Regular cardiac myocyte (primary cell): ENCODE measurements at places on chromosomes 5 and 9. TPM values are rescaled to one million over a fixed set of nuclear protein-coding genes. Genes with fewer than 3 reads are reported as not detected.

Gene FOXD4L6
- not detected in 2 replicates for total RNA-seq

Gene PCDHB11
- 0.19 and 0.85 TPM in 2 replicates for total RNA-seq

Gene GPRIN1
- total RNA-seq = 1.7 and 6.1 TPM in 2 replicates

Gene GHR
- total RNA-seq = 1.9 and 2.8 TPM in 2 replicates

Gene ADAMTSL1
- 38.6 and 63.1 TPM in 2 replicates for total RNA-seq

Gene TNFSF8
- not detected in 2 replicates for total RNA-seq

Gene CLK4
- total RNA-seq = 16.1 and 27.6 TPM in 2 replicates

Gene IRX4
- total RNA-seq = not detected in 2 replicates

Gene MEIKIN
- under 0.01 TPM in 1 of 2 replicates, not detected in the other for total RNA-seq

Gene FREM1
- not detected in 2 replicates for total RNA-seq
